ENCODE measurements at places on chromosomes 3 and 15.

DNA sequence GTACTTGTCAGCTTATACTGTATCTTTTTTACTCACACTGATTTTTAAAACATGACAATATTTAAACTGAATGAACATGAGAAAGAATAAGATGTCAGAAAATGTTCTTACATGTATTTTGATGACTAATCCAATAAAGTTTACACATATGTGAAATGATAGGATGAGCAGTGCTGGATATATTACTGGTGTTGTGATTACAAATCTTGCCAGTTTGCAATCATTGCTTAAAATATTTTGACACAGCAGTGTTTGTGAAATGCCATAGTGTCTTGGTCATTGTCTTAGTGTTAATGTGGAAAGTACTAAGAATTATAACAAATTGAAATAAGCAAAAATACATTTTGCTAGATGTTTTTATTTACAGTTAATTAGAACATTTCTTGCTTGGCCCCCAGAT lies 118.7 kb upstream of the MLF1 start:
- DNase-seq, result peak; percentile 7
- no peaks in the 10 kb centered on the region for H3K36me3 ChIP-seq
- H3K27me3 ChIP-seq, result no peaks in the 10 kb centered on the region
- H3K27ac ChIP-seq, result no peak overlapping the region
- H3K4me1 ChIP-seq, result no peaks in the 10 kb centered on the region

- no peaks in the 10 kb centered on the region for H3K4me1 ChIP-seq
- H3K4me3 ChIP-seq, result no peak overlapping the region
- no peaks in the 10 kb centered on the region for H3K27me3 ChIP-seq
- no peak overlapping the region for H3K27ac ChIP-seq
- DNase-seq, result no peak
Measured at GRCh38 chr3:41867533-41867932, 94.4 kb downstream of the ULK4 start.

DNA sequence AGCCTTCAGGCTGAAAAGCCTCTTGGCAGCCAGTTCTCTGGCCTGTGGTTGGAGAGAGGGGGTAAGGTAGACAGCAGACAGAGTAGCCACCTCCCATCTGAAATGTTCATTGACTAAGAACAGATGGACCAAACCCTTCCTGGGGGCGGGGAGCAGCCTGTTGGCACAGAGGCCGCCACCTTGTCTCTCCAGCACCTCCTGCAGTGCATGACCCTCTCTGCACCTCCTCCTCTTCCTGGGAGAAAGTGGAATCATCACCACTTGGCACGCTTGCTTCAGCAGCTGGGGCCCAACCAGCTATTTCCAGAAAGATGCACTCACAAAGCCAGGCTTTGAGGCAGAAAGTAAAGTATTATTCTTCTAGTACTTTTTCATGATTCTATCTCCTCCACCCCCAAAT lies 313.4 kb upstream of the CHRM5 start:
- peaks cover 1% of the 10 kb centered on the region for H3K4me1 ChIP-seq
- peaks cover 23% of the 10 kb centered on the region for H3K36me3 ChIP-seq
- H3K27ac ChIP-seq, result no peak overlapping the region

- no peak overlapping the region for H3K27ac ChIP-seq
- no peaks in the 10 kb centered on the region for H3K36me3 ChIP-seq
- H3K4me3 ChIP-seq, result no peak overlapping the region
- peaks cover 40% of the 10 kb centered on the region for H3K27me3 ChIP-seq
- H3K4me1 ChIP-seq, result peaks cover 15% of the 10 kb centered on the region
Measured at GRCh38 chr3:13335503-13335902, 84.6 kb downstream of the NUP210 start.

GRCh38 chr15:90376789-90377188 lies 11.3 kb upstream of the IQGAP1 start:
- no peaks in the 10 kb centered on the region for H3K27me3 ChIP-seq
- DNase-seq, result no peak
- H3K4me3 ChIP-seq, result no peak overlapping the region
- H3K4me1 ChIP-seq, result no peaks in the 10 kb centered on the region
- H3K27ac ChIP-seq, result no peak overlapping the region

DNA sequence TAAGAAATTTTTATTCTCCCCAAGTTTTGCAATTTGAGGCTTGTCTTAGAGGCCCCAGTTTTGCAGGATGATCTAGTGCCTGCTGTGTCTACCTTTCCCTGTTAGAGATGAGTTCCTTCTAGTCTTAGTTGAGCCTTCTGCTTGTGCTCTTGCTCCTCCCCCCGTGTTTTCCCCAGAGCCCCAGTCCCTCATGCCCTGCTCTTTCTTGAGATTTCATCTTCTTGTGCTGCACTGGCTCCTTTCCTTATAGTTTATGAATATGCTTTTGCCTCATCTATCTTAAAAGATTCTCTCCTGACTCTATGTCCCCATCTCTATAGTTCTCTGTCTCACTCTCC lies 4.7 kb downstream of the GAP43 start:
- H3K4me1 ChIP-seq, result no peaks in the 10 kb centered on the region
- H3K27ac ChIP-seq, result no peak overlapping the region
- H3K4me3 ChIP-seq, result no peak overlapping the region
- peaks cover 14% of the 10 kb centered on the region for H3K27me3 ChIP-seq
- DNase-seq, result no peak

DNA sequence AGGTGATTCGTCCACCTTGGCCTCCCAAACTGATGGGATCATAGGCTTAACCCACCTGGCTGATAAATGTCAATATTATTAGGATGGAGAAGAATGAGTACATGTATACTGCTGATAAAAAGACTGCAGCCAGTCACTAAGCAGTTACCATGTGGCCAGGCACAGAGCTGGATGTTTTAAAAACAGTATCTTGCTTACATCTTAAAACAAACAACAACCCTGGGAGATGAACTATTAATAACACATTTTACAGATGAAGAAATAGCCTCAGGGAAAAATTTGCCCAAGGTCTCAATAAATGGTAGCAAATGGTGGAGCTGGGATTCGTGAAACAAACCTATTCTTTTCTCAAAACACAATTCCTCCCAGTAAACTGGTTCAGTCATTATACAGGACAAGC lies 18.1 kb downstream of the IL17RD start:
- H3K4me3 ChIP-seq, result no peak overlapping the region
- H3K27ac ChIP-seq, result no peak overlapping the region
- DNase-seq, result no peak
- H3K27me3 ChIP-seq, result peaks cover 9% of the 10 kb centered on the region
- H3K36me3 ChIP-seq, result no peaks in the 10 kb centered on the region

All from mesenchymal stem cell (in vitro differentiated cells and primary cell).